ENCODE measurements at places on chromosomes 3 and 15. TPM values are rescaled to one million over a fixed set of nuclear protein-coding genes. Genes with fewer than 3 reads are reported as not detected.
A peak's percentile ranks its signal among the peaks of the same experiment; 100 is the strongest.

- no peak for DNase-seq
- H3K4me1 ChIP-seq, result no peaks in the 10 kb centered on the region
- H3K4me3 ChIP-seq, result no peak overlapping the region
- H3K27ac ChIP-seq, result no peak overlapping the region
These were observed 246.8 kb downstream of the SLCO3A1 start for GRCh38 chr15:92100301-92100700.

DNA sequence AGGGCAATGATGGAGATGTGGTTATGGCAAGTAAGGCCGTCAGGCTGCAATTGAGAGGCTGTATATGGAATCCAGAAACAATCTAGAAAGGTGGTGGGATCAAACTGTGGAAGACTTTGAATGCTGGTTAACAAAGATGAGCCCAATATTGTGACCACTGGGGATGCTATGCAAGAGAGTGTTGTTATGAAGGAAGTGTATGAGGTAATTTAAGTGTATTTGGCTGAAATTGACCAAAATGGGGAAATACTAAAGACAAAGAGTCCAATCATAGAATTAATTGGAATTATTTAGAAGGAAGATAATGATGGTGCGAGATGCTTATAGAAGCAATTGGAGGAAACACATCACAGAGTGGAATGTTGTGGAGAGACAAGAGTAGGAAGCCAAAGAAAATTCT is 24.5 kb downstream of the BTLA start:
- no peak overlapping the region for H3K4me3 ChIP-seq
- no peaks in the 10 kb centered on the region for H3K27me3 ChIP-seq
- no peaks in the 10 kb centered on the region for H3K36me3 ChIP-seq
- no peak overlapping the region for H3K27ac ChIP-seq
- no peak for DNase-seq

Gene PRSS50
- 0.35 TPM for total RNA-seq

Gene TGM4
- total RNA-seq, result not detected

GRCh38 chr3:47762233-47762632 is 19.5 kb downstream of the SMARCC1 start:
- H3K27me3 ChIP-seq, result no peaks in the 10 kb centered on the region
- no peak overlapping the region for H3K4me3 ChIP-seq
- no peaks in the 10 kb centered on the region for H3K4me1 ChIP-seq

Gene HESX1
- total RNA-seq, result 0.79 TPM

Gene SERINC4
- 0.13 TPM for total RNA-seq

DNA sequence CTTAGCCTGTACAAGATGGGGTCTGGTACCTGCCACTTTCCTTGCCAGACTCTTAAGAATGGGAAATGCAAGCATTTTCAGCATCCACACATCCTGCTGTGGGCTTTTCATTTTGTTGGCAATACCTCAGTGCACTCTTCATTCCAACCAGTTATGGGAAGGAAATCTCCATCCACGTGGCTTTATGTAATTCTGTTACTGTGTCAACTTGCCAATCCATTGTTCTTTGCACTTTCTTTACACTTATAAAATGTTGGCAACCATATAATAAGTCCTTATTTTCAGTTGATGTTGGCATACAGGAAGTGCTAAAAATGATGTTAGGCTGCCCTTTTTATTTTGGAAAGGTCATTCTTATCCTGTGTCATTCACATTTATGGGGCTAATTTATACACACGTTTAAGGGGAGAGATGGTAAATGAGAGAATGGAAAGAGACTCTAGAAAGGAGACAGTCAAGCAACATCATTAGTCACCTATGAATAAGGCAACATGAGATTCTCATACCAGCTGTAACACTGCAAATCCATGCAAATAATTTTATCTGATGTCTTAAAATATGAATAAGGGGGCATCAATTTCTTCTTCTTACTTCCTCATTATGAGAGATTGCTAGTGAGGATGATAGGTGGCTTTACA is 238.7 kb downstream of the CHST2 start:
- H3K27me3 ChIP-seq, result no peaks in the 10 kb centered on the region
- H3K4me3 ChIP-seq, result no peak overlapping the region
- H3K27ac ChIP-seq, result no peak overlapping the region

DNA sequence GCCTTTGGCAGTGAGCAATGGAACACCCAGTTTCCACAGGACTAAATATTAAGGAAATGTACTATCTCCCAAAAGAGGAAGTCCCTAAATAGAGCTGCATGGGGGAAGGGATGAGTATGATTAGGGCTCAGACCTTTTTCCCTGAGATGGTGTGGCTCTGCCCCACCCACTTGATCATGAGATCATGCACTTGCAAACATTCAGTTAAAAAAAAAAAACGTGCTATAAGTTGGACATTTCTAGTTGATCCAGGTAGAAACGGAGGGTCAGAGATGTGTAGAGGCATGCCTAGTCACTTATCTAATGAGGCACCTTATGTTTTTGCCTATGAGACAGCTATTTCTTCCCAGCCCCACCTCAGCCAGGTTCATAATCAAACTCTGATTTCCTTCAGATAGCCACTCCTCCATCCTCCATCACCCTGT is 24.5 kb upstream of the SSR3 start:
- no peak overlapping the region for H3K27ac ChIP-seq
- no peak overlapping the region for H3K4me3 ChIP-seq
- H3K27me3 ChIP-seq, result no peaks in the 10 kb centered on the region
- no peaks in the 10 kb centered on the region for H3K36me3 ChIP-seq

DNA sequence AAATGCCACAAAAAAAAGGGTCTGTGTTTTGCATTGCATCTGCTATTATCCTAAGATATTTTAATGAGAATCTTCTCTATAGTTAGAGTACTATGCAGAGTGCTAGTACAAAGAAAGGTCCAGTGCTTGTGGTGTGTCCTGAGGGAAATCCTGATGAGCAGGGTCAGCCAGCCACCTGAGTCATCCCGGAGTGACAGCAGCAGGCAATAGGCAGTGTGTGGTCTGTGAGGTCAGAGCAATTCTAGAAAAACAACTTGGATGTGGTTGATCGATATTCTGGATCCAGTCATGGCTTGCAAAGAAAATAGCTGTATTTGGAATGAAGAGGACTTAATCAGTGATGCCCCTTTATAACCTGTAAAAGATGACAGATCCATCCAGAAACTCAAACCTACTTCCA is 119.2 kb downstream of the CTNNB1 start:
- H3K4me1 ChIP-seq, result no peaks in the 10 kb centered on the region
- no peaks in the 10 kb centered on the region for H3K27me3 ChIP-seq
- H3K27ac ChIP-seq, result no peak overlapping the region
- no peaks in the 10 kb centered on the region for H3K36me3 ChIP-seq
- no peak overlapping the region for H3K4me3 ChIP-seq

GRCh38 chr3:118425272-118425837 is 609.3 kb downstream of the IGSF11 start:
- no peaks in the 10 kb centered on the region for H3K27me3 ChIP-seq
- no peaks in the 10 kb centered on the region for H3K36me3 ChIP-seq
- H3K27ac ChIP-seq, result no peak overlapping the region

- DNase-seq, result no peak
- no peak overlapping the region for H3K4me3 ChIP-seq
- no peak overlapping the region for H3K27ac ChIP-seq
These were observed 851 bp upstream of the TEX55 start for GRCh38 chr3:119145128-119145499.

DNA sequence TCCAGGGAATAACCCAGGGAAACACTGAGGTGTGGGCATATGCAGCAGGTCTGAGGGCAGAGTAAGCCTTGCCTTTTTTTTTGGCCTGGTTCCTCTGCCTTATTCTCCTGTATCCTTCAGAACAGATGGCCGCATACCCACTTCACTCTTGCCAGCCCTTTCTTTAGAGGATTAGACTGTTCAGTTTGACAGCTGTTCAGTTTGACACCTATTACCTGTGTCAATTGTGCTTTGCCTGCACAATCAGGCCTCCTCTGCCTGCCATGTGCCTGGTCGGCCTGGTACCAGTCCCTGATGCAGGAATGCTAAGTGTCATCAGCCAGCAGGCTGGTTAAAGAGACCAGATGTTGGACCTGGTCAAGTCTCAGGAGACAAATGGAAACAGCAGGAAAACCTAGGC is 22.3 kb downstream of the TM6SF1 start:
- H3K36me3 ChIP-seq, result no peaks in the 10 kb centered on the region
- H3K27ac ChIP-seq, result no peak overlapping the region
- H3K4me3 ChIP-seq, result no peak overlapping the region

DNA sequence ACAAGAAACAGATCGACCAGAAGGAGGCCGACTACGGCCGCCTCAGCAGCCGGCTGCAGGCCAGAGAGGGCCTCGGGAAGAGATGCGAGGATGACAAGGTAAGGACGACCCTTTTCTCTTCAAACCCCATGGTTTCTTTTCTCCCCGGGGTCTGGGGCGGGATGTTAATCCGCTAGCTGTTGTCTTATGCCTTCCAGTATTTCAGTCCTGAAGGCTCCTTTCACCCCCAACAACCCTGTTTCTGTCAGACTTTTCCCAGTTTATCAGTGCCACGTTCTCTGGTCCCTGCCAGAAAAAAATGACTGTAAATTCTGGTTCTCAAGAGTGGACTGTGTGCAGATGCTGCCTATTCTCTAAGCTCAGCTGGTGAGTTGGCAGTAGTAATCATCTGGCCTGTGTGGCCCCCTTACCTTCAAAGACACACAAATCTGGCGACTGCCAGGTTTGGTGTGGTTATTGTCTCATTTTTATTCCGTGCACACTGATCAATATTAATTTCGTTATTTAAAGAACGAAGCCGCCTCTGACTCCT is 806 bp downstream of the GOLM2 start:
- no peaks in the 10 kb centered on the region for H3K4me1 ChIP-seq
- DNase-seq, result peak; percentile 37
- H3K27me3 ChIP-seq, result no peaks in the 10 kb centered on the region
- H3K4me3 ChIP-seq, result peak overlapping the region; percentile 82
- peak overlapping the region; percentile 84 for H3K27ac ChIP-seq

GRCh38 chr3:134621854-134622253 is 29.0 kb downstream of the KY start:
- H3K4me3 ChIP-seq, result no peak overlapping the region
- peaks cover 5% of the 10 kb centered on the region for H3K36me3 ChIP-seq
- no peak for DNase-seq
- no peaks in the 10 kb centered on the region for H3K4me1 ChIP-seq

GRCh38 chr15:77599357-77599756 is 33.4 kb downstream of the LINGO1 start:
- DNase-seq, result no peak
- no peaks in the 10 kb centered on the region for H3K27me3 ChIP-seq
- H3K4me3 ChIP-seq, result no peak overlapping the region
- no peak overlapping the region for H3K27ac ChIP-seq
- H3K4me1 ChIP-seq, result no peaks in the 10 kb centered on the region

GRCh38 chr3:194632809-194633348 is 340 bp downstream of the TMEM44 start:
- no peaks in the 10 kb centered on the region for H3K4me1 ChIP-seq
- DNase-seq, result peak; percentile 67
- H3K27me3 ChIP-seq, result no peaks in the 10 kb centered on the region

Gene RTP2
- total RNA-seq, result not detected

DNA sequence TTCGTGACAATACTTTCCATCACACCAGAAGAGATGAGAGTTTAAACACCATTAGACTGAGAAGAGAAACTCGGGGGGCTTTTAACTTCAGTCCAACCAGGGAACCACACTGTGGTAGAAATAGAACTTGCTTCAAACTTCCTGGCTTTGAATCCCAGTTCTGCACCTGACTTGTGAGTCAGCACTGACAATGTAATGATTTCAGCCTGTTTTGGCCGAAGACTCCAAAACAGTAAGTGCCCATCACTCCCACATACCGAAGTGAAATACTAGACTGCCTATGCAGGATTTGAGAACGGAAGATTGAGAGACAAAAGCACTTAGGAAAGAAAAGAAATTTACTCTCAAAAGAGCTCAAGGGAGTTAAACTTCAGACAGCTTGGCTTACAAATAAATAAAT is 27.0 kb downstream of the C2CD4B start:
- H3K4me1 ChIP-seq, result no peaks in the 10 kb centered on the region
- H3K4me3 ChIP-seq, result no peak overlapping the region
- H3K27me3 ChIP-seq, result no peaks in the 10 kb centered on the region
- H3K36me3 ChIP-seq, result no peaks in the 10 kb centered on the region
- no peak for DNase-seq
- H3K27ac ChIP-seq, result no peak overlapping the region

Gene RNU5B-1
- 54.0 TPM for total RNA-seq

- DNase-seq, result no peak
- peaks cover 2% of the 10 kb centered on the region for H3K4me1 ChIP-seq
- no peaks in the 10 kb centered on the region for H3K36me3 ChIP-seq
These were observed 7.2 kb downstream of the CLCN2 start for GRCh38 chr3:184354121-184354728.

DNA sequence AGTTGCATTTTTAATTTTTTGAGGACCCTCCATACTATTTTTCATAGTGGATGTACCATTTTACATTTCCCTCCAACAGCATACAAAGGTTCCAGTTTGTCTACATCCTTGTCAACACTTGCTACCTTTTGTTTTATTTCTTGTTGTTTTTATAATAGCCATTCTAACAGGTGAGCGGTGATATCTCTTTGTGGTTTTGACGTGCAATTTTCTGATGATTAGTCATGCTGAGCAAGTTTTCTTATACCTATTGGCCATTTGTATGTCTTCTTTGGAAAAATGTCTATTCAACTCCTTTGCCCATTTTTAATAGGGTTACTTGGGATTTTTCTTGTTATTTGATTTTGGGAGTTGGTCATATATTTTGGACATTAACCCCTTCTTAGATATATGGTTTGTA is 187.0 kb downstream of the CDIN1 start:
- DNase-seq, result no peak
- no peaks in the 10 kb centered on the region for H3K4me1 ChIP-seq
- no peak overlapping the region for H3K27ac ChIP-seq
- no peaks in the 10 kb centered on the region for H3K36me3 ChIP-seq
- no peaks in the 10 kb centered on the region for H3K27me3 ChIP-seq

Gene TMC3
- total RNA-seq, result not detected

Gene CFAP44
- 11.0 TPM for total RNA-seq

DNA sequence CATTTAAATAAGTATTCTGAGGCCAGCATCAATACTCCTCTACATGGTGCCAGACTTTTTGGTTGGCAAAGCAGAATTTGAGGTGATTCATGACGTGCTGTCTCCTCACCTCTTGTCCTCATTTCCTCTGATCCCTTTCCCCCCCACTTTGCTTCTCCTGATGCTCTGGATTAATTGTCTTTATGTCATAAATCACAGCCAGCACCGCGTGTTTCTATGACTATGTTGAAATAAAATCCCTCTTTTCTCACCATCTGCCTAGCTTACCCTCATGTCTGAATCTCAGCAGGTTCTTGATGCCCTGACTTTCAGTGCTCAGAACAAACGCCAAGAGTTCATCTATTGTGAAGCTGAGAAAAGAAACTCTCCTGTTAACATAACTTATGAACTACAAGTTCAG is 19.7 kb upstream of the PTPRG start:
- H3K36me3 ChIP-seq, result no peaks in the 10 kb centered on the region
- H3K4me1 ChIP-seq, result peaks cover 2% of the 10 kb centered on the region
- DNase-seq, result no peak
- H3K27ac ChIP-seq, result peak overlapping the region; percentile 60
- no peaks in the 10 kb centered on the region for H3K27me3 ChIP-seq

GRCh38 chr3:127750226-127751031 is 71.9 kb downstream of the MGLL start:
- peak overlapping the region; percentile 16 for H3K27ac ChIP-seq
- H3K4me3 ChIP-seq, result no peak overlapping the region
- no peak for DNase-seq
